ENCODE measurements at places on chromosomes 6 and 20.

DNA sequence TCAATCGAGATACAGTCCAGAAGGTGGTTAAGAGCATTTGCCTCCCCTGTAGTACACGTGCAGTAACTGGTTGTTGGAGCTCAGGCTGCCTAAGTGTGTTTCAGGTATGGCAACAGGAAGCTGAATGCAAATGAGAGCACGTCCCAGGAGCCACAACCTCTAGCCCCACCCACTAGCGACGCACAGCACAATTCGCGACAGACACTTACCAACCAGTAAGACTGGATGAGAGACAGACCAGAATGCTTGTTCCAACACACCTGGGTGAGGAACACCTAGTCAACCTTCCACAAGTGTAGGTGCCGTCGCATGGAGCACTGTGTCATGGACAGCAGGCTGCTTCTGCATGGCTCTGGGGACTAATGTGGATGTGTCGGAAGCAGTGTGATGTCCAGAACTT is 7.2 kb upstream of the SERPINB1 start:
- DNase-seq, result no peak

- DNase-seq, result no peak
These were observed 20.8 kb downstream of the HLA-DRA start for GRCh38 chr6:32460528-32460927.

DNA sequence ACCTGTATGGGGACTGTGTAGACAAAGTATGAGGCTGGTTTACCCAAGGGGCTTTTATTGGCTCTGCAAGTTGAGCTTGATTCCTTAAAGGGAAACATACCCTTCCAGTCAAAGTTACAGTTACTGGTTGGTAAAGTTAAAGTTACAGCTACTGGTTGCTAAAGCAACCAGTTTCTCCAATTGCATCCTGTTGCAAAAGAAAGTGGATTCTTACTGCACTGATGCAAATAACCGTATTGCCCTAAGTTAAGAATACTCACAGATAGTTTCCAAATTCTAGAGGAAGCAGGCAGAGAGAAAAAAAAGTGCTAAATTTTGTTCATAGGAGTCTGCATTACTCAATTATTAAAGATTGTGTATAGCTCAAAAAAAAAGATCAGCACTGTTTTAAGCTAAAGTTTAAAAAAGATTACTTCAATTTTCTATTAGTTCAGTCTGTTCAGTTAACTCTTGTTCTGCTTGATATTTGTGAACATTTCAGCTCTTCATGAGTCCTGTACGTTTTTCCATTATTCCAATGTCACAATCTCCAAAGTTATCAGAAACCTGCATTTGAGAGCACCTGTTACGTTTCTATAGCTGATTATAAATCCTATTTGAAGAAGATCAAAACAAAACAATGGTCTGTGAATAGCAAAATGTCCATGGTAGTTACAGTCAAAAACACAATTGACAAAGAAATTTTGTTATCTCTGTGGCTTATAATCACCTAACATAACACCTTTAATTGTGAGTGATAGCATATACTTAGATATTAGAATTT is 8.6 kb upstream of the IL22RA2 start:
- no peak for DNase-seq

- DNase-seq, result no peak
These were observed 462.3 kb downstream of the CDC5L start for GRCh38 chr6:44849806-44850205.

- DNase-seq, result no peak
These were observed 9.9 kb upstream of the RPS6KA2 start for GRCh38 chr6:166636934-166637333.

DNA sequence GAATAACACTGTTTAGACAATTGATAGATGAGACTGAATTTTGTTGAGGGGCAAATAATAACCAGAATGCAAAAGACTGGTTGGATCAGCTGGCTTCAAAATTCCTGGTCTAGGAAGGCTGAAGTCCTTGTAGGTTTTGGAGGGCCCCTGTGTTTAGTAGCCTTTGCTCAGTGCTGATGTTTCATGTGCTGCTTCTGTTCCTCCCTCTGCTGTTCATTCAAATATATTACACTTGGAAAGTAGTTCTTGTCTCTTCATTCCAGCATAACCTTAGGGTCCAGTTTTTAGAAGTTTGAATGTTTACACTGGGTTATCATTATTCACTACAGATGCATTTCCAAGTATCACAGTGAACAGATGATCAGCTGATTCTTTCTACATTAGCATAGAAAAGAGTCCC is 72.5 kb downstream of the FLRT3 start:
- peak; percentile 34 for DNase-seq

GRCh38 chr20:43194137-43194536 is 4.4 kb upstream of the PTPRT start:
- no peak for DNase-seq

GRCh38 chr6:107823047-107823557 is 1.0 kb downstream of the SCML4 start:
- no peak for DNase-seq

DNA sequence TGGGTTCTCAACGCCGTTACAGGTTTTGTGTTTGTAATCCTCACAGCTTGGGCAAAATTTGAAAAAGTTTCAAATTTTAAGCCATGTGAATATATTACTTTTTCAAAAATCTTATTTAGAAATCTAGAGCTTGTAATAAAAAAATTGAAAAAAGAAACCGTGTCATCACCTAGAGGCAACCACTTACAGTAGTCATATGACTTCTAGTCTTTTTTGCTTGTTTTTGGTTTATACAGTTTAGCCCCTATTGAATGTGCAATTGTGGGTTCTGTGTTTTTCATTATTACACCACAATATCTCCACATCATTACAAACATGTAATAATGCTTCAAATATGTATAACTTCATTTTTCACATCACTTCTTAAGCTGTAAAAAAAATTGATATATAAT is 888 bp downstream of the DYNLRB1 start:
- no peak for DNase-seq

DNA sequence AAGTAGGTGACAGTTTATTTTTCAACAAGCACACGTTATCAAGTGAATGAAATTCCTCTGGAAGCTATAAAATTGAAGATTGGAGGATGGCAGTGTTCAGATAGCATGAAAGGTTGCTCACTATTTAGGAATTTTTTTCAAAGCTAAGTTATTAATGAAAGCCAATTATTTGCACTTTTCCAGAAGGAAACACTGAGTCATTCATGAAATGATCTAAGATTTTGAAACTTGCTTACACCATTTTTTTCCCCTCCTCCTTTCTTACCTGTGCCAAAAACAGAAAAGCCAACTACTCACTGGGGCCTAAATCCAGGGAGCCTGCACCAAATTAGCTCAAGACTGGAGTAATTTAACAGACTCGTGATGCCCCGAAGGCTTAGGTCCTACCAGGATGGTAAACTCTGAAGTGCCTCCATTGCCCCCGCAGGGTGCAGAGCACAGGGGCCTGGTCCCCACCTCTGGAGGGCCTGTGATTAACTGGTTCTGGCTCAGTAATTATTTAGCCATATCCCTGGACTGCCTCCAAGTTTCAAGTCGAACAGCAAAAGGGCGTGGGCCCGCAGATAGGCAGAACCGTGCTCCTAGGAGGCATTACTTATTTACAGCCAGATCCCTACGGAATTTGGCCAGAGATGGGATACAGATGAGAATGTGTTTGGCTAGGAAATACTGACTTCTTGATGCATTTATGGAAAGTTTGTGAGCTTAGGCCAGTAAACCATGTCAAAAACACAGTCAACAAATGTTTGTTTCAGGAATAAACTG is 28.0 kb upstream of the ZNF217 start:
- DNase-seq, result no peak

DNA sequence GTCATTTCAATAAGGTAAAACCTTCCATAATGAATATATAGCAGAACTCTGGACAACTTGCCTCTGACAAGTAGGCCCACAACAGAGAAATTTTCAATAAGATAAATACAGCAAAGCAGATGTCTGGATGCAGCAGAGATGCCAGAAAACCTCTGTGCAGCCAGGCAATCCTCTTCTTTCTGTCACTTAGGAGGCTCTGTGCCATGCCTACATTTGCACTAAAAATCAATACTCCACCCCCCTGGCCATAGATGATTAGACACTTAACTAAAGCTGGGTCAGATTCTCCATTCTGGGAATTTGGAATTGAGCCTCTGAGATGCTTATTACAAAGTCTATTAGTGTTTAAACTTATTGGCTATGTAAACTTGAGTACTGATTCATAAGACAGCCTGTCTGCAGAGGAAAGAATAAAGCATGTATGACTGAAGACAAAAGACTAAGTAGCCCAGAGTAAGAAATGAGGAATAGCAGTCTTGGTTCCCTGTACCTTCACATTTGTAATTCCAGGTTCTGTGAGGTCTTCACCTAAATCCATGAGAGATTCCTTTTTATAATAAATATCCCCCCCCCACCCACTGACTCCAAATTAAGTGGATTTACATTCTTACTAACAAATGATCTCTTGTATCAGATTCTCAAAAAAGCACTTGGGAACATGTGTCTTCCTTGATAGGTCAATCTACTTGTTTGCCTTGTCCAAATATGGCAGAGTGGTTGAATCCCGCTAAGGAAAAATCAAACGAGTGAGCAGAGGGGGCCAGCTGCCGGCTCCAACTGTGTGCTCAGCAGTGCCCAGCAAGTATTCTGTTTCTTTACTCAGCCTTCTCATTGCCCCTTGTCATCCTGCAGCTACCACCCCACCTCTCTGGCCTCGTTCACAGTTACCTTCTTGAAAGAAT is 20.4 kb downstream of the MAN1A1 start:
- no peak for DNase-seq

- no peak for DNase-seq
These were observed 133.7 kb downstream of the EDN1 start for GRCh38 chr6:12423832-12424231.

- no peak for DNase-seq
These were observed 270.0 kb upstream of the CDYL start for GRCh38 chr6:4506223-4506622.

DNA sequence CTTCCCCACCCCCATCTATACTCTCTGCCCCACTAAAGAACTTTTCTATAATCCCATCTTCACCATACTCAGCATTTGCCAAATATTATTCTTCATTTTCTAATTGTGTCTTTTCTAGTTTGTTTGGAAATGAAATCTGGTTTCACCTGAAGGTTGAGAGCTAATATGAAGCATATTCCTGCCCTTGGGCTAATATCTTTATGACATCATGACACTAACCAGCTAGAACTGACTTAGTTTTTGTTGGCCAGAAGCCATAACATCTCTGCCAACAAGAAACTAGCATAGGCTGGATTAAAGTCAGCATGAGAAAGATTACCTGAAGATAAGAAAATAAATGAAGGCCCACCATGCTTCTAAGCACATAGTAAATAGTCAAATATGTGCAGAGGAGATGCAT is 16.7 kb downstream of the UNC5CL start:
- DNase-seq, result no peak

DNA sequence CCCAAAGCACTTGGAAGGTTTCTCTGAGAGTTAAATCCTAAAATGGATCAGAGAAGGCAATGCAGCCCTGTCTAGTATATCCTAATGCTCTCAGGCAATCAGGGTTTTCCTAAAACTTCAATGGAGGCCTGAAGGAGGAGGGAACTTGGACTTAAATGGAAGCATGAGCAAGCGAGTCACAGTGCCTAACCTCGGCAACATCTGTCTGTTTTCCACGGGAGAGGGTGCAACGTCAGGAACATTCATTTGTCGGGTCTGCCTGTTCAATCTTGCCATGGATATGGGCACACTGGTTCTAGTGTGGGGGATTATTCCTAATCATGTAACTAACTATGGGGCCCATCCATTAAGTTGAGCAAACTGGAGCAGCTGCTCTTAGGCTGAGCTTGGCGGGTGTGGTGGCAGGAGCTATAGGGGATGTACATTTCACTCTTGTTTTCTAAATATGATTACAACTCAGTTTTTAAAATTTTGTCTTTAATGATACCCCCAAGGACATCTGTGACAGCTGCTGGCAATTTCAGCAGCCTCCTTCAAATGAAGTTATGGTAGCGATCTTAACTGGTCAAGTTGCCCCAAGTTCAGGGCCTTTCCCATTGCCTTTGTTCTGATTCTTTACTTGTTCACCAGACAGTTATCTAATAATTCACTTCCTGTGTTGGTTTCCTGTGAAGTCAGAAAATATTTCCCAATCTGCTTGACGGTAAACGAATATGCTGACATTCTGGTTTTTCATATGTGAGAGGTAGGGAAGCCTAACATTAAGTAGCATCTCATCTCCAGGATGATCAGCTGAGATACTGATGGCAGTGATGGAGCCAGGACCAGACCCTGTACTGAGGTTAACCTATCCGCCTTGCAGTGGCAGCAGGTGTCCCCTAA is 21.6 kb downstream of the DSE start:
- DNase-seq, result no peak

GRCh38 chr20:19212821-19213502 is 520 bp downstream of the SLC24A3 start:
- no peak for DNase-seq

DNA sequence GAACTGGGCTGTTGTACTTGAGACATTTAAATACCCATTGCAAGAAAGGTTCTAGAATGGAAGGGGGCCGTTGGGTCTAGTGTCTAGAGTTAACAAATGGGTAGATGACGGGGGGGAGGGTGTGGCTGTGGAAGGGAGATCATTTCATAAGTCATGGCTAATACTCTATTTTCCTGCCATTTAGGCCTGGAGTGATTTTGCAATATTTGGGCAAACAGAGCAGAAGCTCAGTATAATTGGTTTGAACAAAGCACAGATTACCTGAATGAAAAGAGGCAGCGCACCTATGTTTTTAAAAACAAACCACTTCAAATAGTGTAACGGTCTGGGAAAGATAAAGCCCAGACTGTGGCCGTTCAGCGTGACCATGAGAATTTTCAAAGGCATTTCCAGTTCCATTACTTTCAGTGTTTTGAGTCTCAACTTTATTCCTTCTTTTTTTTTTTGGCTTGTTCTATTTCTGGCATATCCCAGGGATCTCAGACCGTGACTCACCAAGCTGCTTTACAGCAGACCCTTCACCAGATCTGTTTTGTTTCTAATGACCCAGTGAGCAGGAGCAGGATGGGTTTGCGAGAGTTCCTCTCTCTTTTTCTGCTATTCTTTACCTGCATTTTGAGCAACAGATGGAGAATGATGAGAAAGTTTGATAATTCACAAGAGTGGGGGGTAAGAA is 73.7 kb downstream of the LYRM2 start:
- DNase-seq, result no peak

GRCh38 chr6:34084591-34085290 is 61.1 kb downstream of the GRM4 start:
- no peak for DNase-seq

DNA sequence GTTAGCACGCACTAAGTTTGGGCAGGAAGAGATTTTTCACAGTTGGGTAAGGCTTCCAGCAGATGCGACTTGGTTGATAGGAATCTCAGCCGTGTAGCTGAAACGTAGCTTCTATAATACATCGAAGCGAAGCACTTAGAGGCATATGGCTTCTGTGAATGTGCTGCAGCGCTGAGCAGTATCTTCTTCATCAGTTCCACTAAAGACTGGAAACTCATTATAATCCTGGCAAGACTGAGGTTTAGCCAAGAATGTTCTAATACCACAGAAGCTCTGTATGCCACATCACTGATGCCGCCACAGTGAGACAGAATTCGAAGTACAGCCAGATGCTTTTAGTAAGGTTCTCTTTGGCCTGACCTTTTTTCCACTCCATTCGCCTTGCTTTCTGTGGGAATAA is 680.2 kb upstream of the AGPAT4 start:
- DNase-seq, result no peak
